ENCODE measurements at places on chromosomes 13 and 19.

GRCh38 chr13:75372517-75372916, 109.5 kb downstream of the TBC1D4 start:
- peak; percentile 57 for DNase-seq

DNA sequence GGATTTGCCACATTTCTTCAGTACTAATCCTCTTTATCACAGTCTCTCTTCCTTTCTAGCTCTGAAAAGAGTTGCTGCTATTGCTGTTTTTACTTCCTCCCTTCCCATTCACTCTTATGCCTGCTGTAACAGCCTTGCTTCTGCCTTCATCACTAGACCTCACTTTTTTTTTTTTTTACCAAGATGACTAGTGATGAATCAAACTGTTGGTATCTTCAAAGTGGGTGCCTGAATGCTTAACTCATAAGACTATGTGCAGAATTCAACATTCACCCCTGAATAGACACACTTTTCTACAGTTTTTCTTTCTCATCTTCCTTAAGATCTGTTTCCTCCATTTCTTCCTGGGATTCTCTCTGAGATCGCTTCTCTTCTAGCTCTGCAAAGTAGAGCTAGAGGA, 217.2 kb upstream of the HTR2A start:
- peak; percentile 84 for DNase-seq

DNA sequence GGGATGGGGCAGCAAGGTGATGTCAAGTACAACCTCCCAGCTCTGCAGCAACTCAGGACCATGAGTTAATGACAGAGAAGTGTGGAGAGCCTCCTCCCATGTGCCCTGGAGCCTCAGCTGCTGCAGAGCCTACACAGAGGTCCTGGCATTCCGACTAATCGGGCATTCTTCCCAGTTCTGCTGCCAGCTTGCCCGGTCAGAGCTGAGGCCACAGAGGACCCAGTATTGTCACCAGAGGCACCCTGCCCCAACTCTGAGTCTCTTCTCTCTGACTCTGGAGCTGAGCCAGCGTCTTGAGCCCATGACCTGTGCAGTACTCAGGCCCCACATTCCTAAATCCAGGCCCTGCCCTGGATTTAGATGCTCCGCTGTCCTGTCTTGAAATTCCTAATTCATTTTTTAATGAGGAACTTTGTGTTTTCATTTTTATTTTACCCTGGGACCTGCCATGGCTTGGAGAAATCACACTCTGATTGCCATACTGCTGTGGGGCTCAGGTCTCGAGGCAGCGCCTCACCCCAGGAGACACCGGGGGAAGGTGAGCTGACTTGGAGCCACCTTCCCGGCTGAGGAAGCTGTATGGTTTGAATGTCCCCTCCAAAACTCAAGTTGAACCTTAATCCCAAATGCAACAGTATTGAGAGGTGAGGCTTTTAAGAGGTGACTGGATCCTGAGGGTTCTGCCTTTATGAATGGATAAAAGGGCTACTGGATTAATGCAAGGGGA, 144.9 kb upstream of the ZNF507 start:
- no peak for DNase-seq

DNA sequence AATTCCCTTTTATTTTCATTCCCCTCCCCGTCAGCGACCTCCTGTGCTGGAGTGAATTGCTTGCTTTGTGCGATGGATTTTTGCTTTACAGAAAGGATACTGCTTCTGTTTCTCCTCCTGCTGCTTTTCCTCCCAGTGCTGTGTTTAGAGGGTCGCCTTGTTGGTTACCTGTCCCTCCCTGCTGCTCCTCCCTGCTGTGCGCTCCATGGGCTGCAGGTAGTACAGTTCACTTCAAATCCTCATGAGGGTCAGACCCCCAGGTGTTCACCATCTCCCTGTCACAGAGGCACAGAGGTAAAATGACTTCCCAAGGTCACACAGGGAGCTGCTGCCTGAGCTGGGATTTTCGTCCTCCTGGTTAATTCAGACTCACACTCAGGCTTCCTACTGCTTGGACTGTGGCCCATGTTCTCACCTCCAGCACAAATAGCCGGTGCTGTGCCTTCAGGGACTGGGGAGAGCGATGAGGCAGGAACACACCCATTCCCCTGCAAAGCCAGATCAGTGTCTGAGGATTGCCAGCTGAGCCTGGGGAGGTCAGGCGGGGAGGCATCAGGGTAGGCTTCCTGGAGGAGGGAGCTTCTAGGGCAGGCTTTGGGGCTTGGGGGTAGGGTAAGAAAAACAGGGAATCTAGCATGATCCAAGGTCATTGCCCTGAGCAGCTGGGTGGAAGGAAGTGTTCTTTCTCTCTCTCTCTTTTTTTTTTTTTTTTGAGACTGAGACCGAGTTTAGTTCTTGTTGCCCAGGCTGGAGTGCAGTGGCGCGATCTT, 14.4 kb downstream of the BICRA start:
- no peak for DNase-seq

GRCh38 chr19:15498910-15499309, 9.4 kb upstream of the CYP4F22 start:
- no peak for DNase-seq

DNA sequence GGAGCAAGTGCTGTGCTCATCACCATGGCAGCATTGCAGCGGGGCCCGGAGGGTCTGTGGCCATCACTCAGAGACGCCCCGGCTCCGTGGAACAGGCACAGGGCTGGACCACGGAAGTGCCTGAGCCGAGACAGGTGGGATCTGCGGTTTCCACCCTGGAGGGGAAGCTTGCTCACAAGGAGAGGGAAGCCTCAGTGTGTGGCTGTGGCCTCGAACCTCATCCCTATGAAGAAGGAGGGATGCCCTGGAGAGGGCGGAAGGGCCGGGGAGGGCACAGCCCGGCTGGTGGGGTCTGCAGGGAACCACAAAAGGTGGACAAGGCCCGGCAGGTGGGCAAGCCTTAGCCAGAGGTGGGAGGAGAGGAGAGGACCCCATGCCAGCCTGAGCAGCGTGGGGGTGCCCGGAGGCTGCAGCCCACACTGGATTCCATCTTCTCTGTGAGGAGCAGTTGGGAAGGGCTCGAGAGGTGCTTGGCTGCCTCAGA, 30.4 kb upstream of the TMEM255B start:
- DNase-seq, result no peak

DNA sequence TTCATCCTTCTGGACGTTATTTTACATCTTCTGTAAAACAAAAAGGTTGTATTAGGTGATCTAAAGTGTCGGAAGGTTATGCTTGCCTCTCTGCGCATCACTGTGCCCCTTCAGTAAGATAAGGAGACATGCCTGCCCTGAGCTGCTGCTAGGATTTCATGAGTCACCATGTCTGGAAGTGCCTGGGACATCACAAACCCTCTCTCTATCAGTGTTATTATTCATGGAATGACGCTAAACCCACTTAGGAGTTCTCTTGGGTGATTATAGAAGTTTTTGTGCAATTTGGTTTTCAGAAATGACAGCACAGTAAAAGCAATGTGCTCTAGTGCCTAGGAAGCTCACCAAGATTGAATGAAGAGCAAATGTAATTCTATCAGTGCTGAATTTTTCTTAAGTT, 617.7 kb downstream of the DCT start:
- DNase-seq, result peak; percentile 69

DNA sequence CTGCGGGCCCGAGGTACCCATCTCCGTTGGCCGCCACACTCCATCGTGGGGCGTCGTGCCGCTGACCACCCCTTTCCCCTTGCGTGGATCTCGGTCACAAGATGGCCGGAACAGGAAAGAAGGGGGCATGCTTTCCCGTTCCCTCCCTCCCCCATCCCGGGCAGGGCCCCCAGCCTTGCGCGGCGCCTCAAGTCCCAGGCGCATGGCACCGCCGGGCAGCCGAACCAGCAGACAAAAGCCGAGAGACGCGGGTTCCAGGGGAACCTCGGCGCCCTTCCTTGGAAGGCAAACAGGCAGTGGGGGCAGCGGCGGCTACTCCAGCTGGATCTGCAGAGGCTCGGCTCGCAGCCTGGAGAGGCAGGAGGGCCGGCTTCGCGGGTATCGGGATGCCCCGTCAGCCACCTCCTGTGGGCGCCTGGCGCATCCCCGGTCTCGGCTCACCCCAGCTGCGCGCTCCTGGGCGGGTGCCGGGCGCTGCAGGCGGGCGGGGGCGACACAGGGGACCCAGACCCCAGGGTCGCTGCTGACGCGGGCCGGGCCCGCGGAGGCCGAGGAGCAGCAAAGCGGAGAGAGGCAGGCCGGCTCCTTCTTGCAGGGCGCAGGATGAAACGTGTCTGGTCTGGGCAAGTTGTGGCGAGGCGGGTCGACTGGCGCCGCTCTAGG, 439 bp downstream of the DZIP1 start:
- DNase-seq, result peak; percentile 64

GRCh38 chr19:10404888-10405820, 1.8 kb upstream of the CDC37 start:
- no peak for DNase-seq

- DNase-seq, result peak; percentile 42
These were observed 134.6 kb downstream of the KATNAL1 start for GRCh38 chr13:30172593-30173302.

- no peak for DNase-seq
These were observed 8.0 kb downstream of the AKAP11 start for GRCh38 chr13:42279986-42280385.

DNA sequence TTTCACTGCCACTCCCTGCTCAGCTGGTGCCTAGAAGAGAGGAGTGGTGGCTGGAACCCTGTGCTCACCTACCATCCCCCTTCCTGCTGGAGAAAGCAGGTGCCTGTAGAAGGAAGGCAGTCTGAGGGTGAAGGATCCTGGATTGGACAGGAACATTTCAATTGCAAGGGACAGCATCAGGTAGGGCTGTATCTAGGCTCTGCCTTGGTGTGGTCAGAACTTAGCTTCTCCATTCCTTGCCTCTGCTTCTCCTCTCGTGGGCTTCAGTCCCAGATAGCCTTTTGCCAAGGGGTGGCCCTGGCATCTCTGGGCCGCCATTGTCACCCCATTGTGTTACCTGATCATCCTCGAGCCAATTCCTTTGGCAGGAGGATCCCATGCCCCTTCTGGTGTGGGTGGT, 73.2 kb upstream of the KCTD15 start:
- no peak for DNase-seq

GRCh38 chr13:113653264-113654174, 4.5 kb downstream of the ATP4B start:
- DNase-seq, result no peak

GRCh38 chr13:30816736-30817135, 81.4 kb downstream of the ALOX5AP start:
- DNase-seq, result no peak

- peak; percentile 11 for DNase-seq
These were observed 107.2 kb upstream of the HTR2A start for GRCh38 chr13:47004027-47004426.

GRCh38 chr13:37788346-37788745, 81.2 kb downstream of the TRPC4 start:
- DNase-seq, result no peak

- DNase-seq, result peak; percentile 99
These were observed 36.4 kb downstream of the EPS15L1 start for GRCh38 chr19:16435238-16435917.

All from EL (cell line).